ENCODE measurements at places on chromosomes 2 and 18.
A peak's percentile ranks its signal among the peaks of the same experiment; 100 is the strongest.

DNA sequence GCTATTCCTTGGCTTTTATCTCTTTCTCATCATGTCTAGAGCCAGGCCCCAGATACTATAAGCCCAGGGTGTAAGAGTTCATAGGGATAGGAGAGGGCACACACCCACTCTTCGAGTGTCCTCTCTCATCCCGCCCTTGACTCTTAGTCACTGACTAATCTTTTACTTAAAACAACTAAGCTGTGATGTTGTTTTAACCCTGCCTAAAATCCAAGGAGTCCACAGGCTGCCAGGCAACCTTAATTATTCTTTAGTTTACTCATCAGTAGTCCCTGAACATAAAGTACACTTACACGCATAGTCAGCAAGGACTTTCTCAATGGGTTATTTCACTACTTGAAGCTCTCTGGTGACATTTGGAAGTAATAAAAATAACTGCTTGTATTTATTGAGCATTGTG is 28.4 kb downstream of the GREB1L start:
- DNase-seq: no peak

- no peak for DNase-seq
Measured at GRCh38 chr2:98463551-98463971, 18.9 kb downstream of the INPP4A start.

DNA sequence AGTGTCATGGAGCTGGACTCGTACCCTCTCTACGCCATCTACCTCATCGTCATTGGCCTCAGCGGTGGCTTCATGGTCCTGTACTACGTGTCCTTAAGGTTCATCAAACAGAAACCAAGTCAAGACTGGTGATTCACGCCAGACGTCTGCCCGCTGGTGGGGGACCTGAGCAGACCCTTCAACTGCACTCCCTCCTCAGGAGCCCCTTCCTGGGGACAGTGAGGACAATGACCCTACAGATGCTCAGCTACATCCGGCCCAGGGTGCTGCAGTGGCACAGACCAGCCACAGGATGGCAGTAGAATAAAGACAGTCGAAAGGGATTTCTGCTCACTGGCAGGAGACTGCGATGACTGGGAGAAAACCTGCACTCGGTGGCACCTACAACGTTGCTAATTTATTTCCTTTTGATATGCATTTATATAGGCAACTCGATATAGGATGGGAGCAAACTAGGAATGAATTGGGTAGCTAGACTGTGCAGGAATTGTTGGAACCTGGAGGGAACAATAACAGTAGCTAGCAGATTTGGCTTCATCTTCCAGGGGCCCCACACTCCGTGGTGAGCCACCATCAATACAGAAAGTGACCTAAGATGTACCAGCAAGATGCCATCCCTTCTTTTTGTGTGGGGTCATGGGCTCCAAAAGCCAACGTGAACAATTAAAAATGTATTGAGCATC is 39.2 kb downstream of the ABCG8 start:
- DNase-seq: peak; percentile 55

DNA sequence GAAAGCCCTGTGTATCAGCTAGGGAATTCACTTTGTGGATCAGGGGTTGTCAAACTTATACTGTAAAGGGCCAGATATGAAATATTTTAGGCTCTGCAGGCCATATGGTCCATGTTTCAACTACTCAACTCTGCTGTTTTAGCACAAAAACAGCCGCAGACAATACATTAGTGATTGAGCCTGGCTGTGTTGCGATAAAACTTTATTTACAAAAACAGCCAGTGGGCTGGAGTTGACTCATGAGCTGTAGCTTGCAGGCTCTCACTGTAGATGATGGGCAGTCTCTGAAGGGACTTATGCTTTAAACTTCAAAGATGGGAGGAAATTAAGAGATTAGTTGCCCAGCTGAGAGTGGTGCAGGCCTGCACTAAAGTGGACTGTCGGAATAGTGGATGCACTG is 33.1 kb downstream of the WDR7 start:
- DNase-seq: no peak

- DNase-seq: no peak
Measured at GRCh38 chr2:46518861-46519260, 39.5 kb downstream of the TMEM247 start.

DNA sequence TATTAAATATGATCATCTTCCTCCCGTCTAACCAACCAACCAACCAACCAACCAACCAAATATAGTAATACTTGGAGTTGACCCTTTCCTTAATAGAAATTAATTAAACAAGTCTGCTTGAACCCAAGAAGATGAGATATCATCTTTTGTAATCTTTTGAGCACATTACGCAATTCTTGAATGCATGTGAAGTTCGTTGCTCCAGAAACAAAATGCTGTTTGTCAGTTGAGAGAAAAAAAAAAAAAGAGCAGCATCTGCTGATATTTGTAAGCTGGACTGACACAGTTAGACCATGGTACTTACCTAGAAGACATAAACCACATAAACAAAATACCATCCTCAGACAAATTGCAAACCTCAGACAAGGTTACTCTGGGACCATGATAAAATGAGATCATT is 9.2 kb upstream of the SERPINB2 start:
- DNase-seq: no peak

GRCh38 chr18:12479536-12479935 is 71.8 kb downstream of the PRELID3A start:
- DNase-seq: no peak

GRCh38 chr2:155830817-155831579 is 501.5 kb downstream of the NR4A2 start:
- no peak for DNase-seq

DNA sequence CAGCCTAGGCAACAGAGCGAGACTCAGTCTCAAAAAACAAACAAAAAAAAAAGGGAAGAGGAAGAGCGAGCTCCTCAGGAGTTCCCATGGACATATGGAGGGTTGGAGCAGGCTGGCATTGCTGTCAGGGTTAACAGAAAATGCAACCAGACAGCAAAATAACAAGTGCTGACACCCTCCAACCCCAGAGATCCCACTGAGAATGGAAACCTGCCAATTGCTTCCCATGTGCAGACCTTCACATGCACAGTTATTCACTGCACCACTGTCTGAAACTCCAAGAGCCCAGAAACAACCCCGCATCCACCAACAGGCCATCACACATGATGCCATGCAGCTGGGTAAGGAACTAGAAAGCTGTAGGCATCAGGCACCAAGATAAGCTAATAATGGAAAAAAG is 43.5 kb downstream of the TFCP2L1 start:
- no peak for DNase-seq

GRCh38 chr18:52077251-52077983 is 262.6 kb upstream of the DCC start:
- no peak for DNase-seq

DNA sequence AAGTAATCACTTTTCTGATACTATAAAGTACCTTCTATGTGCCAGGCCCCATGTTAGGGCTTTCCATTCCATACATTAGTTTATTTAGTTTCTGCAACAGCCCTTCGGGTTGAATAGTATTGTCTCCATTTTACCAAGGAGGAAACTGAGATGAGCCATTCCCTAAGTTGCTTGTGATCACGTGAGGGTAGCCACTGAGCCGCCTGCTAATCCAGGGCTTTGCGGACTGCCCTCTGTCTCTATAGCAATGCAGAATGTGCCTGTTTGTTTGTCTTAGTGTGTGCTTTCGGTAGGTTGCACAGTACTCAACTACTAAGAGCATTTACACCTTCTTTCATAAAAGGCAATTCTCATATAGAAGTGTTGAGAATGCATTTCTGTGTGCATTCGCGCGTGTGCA is 5.0 kb downstream of the EMILIN2 start:
- no peak for DNase-seq

GRCh38 chr2:162928356-162928755 is 89.8 kb upstream of the KCNH7 start:
- DNase-seq: no peak

- peak; percentile 83 for DNase-seq
Measured at GRCh38 chr2:218979846-218980734, 4.9 kb downstream of the FEV start.

GRCh38 chr18:46042571-46043123 is 29.4 kb downstream of the PSTPIP2 start:
- peak; percentile 9 for DNase-seq

All from activated CD4-positive, alpha-beta T cell treated with anti-CD3 and anti-CD28 coated beads for 4 hours (primary cell).